ENCODE measurements at places on chromosomes 3 and 15. TPM values are rescaled to one million over a fixed set of nuclear protein-coding genes. Genes with fewer than 3 reads are reported as not detected.
A peak's percentile ranks its signal among the peaks of the same experiment; 100 is the strongest.

FHIT gene
- total RNA-seq, result 8.7 TPM

FOXB1 gene
- not detected for total RNA-seq

SEMA7A gene
- 1.8 TPM for total RNA-seq

SLC28A1 gene
- total RNA-seq, result 0.13 TPM

DPPA2 gene
- not detected for total RNA-seq

KIF15 gene
- 1.4 TPM for total RNA-seq

DNA sequence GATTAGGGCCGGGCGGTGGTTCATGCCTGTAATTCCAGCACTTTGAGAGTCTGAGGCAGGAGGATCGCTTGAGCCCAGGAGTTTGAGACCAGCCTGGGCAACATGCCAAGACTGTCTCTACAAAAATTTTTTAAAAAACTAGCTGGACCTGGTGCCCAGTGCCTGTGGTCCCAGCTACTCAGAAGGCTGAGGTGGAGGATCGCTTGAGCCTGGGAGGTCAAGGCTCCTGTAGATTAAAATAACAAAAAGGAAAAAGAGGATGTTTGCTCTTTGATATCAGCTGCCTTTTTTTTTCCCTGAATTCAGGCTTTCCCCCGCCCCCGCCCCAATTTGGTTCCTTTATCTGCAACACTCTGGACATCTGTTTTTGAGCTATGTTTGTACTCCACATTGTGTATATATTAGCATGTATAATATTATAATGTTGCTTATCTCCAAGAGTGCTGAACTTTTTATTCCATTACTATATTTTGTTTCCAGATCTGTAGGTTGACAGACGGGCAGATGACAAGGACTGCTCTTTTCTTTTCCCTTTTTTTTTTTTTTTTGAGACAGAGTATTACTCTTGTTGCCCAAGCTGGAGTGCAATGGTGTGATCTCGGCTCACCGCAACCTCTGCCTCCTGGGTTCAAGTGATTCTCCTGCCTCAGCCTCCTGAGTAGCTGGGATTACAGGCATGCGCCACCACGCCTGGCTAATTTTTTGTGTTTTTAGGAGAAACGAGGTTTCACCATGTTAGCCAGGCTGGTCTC is 4.6 kb downstream of the SNAP23 start:
- peak; percentile 38 for DNase-seq

- no peak for DNase-seq
Measured at GRCh38 chr3:24460974-24461373, 33.7 kb downstream of the THRB start.

GRCh38 chr3:23928524-23928923 is 11.6 kb downstream of the RPL15 start:
- no peak for DNase-seq

DNA sequence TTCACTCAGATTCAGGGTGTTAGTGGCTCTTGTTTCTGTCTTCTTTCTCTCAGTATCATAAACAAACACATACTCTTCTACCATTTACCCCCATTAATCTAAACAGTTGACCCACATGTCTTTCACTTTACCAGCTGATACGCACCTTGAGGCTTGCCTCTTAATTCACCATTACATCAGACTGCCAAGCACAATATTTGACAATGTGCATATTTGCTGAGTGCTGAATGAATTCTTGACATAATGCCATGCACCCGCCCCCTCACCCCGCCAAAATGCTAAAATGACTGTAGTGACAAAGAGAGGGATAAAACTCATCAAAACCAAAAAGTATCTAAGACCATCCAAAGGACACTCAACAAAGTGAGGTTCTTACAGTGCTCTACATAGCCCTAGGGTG is 57.4 kb downstream of the NGLY1 start:
- DNase-seq, result no peak

DNA sequence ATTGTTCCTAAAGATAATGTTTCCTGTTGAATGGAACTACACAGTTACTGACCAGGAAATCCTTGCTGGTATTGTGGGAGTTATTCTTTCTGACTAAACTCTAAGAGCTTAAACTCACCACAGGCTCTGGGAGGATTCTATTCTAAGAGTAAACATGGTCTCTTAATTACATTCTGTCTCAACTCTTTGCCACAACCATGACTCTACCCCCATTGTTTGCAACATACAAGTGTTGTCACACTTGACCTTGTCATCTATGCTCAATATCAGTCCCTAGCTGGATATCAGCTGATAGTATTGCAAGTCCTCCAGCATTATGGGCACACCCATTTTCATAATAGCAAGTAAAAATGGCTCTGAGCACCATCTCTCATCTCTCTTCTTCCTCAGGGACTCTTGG is 29.6 kb upstream of the SECISBP2L start:
- no peak for DNase-seq

DNA sequence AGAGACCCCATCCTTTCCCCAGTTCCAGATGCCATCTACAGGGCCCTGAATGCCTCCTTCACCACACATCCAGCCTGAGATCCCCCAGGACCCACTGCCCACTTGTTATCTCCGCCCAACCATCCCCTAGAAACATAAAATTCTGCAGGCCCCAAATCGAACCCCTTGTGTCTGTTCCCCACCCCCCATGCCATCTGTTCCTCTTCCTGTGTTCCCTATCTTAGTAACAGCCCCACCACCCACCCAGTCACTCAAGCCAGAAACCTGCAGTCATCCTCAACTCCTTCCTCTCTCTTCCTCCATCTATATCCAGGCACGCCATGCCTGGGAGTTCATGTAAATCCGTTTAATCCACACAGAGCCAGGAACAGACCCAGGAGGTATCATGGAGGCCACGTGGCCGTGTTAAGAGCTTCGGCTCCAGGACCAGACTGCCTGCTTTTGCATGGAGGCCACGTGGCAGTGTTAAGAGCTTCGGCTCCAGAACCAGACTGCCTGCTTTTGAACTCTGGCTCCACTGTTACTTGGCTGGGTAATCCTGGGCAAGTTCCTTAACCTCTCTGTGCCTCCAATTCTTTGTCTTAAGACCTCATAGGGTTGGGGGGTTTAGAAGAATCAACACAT is 4.8 kb downstream of the CSRNP1 start:
- DNase-seq, result no peak

DNA sequence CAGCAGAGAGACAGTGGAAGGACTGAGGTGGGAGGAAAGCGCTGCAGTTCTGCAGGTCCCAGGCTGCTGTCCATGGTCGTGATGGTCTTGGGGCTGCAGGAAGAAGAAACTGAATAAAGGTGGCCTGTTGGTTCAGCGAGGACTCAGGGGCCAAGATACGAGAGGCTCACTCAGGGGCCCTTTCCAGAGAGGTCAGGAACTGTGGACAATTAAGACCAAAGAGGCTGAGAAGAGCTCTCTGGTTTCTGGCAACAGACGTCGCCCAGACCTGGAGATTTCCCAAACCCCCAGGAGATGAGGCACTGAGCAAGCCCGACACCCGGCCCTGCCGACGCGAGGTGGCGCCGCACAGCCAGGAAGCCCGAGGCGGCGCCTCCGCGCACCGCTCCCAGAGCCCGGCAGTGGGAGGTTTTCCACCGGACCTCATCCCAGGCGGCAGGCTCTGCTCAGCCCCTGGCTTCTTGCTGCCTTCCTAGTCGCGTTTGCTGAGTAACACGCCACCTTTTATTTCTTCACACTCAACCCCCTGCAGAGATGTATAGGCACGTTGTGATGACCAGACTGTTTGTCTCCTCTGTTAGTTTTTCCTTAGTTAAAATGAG is 56.4 kb upstream of the ARRDC4 start:
- peak; percentile 81 for DNase-seq

DNA sequence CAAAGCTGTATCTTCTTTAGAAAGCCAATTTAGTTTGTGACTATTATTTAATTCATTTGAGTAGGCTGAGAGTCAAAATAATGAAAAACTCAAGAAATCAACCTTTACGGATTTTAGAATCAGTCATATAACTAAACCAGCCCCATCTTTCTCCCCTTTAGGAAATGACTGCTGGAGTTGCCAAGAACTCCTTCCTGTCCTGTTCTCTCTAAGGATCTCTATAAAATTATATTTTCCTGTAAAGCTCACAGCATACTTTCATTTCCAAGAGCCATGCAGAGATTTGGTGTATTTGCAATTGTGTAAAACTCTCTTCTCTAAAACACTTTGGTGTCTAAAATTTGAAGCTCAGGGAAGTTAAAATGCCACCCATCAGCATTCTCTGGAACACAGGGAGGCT is 323.4 kb upstream of the GBE1 start:
- no peak for DNase-seq
